ENCODE measurements at places on chromosomes 2 and 18. TPM values are rescaled to one million over a fixed set of nuclear protein-coding genes. Genes with fewer than 3 reads are reported as not detected.

The ASXL2 gene
- total RNA-seq, result 41.8 TPM

The THSD7B gene
- total RNA-seq, result not detected

The CCL20 gene
- total RNA-seq, result not detected

The NABP1 gene
- 7.0 TPM for total RNA-seq

The MYO7B gene
- 0.32 TPM for total RNA-seq

GRCh38 chr2:72212486-72212855 lies 64.8 kb upstream of the CYP26B1 start:
- no peak for DNase-seq

DNA sequence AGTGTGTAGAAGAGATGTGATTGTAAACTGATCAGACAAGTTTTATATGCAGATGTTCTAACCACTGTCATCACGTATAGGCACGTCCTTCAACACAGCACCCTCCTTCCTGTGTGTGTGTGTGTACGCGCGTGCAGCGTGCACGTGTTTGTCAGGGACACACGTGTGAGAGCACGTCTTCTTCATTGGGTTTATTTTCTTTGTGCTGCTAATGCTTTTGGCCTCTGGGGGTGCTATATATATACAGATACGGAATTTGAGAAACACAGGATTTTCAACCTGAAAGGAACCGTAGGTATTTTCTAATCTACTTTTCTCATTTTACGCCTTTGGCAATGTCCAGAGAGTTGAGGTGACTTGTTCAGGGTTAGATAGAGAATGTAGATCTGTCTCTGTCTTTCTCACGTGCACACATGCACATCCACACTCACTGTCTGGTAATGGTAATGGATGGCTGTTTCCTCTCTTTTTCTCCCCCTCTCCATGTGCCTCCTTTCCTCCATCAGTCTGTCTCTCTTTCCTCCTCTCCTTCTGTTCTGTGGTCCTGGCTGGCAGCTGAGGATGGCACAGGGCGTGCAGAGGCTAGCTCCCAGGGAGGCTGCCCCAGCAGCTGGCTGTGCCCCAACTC lies 13.4 kb upstream of the CELF4 start:
- no peak for DNase-seq

DNA sequence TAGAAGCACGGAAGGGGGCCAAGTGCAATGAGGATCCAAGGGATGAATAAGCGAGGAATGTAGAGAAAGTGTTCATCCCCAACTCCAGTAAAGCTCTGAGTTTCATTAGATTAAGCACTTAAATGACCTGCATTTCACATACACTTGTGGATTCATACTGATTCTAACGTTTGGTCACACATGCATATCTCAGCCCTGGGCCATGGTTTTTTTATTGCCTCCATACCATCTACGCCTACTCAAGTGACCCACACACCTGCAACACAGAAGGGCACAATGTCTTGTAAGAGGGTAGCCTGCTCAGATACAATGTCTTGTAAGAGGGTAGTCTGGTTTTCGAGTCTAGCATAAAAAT lies 566 bp upstream of the MRPS5 start:
- DNase-seq, result no peak

DNA sequence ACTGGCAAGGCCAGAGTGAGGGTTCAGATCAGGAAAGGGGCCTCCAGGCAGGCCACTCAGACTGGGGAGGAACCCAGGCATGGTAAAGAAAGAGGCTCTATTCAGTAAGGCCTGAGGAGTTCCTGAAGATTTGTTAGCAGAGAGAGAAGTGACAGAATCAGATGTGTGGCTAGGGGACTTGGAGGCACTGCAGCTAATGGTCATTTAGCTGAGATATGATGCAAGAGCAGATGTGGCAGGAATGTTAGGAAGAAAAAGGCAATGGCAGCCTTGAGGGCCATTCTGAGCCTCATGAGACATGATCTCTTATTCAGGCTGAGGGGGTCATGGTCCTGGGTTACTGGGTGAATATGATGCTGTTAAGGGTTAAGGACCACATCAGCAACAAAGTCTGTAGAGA lies 73.4 kb downstream of the CCDC93 start:
- no peak for DNase-seq

- DNase-seq, result no peak
Observed at GRCh38 chr2:228594012-228594411, 412.5 kb upstream of the SPHKAP start.

DNA sequence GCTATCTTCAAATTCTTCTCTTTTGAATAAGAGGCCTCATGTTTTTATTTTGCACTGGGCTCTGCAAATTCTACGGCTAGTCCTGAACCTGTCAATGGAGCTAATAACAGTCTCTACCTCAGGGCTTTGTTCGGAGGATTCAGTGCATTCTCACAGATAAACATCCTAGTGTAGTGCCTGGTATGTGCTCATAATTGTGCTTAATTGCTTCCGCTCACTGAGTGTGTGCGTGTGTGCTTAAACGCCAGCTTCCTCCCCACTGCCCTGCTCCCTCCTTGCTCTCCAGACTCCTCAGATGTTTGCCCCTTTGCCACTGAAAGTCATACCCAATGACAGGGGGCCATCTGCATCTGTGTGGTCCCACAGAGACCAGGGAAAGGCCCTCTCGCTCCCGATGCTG lies 6.7 kb downstream of the GYPC start:
- DNase-seq, result no peak

DNA sequence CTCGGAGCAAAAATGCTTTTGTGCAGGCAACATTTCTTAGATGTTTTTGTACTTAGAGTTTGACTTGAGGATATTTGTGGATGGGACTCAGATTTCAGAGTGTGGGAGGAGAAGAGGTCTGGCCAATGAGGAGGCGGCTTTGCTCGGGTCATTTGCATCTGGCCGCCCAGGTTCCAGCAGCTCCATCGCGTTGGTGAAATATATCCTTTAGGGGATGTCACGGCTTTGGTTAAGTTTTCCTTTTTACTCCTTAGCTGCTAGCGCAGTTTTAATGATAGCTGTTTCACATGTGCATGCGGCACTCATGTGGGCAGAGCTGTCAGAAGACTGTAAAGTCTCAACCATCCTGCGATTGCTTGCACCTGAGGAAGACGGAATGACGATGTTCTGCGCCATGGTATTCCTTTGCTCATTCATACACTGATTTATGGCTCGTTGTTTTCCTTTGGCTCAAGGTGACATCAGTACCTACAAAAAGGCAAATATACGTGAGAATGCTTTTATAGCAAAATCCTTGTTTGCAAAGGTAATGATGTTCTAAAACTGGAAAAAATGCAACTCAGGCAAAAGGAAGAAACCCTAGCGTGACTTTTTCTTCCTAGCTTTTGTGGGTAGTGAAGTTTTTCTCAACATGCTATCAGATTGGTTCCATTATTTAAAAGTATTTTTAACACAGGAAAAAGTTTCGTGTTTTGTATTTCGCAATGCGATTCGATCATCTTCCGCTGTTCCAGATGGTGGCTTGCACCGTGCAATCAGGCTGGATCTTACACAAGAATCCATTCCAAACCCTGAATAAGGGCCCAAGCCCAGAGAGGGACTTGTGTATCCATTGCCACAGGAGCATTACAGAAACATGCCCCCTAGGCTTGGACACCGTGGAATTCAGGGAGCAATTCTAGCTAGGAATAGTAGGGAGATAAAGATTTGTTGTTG lies 70.5 kb upstream of the ZNF516 start:
- peak; percentile 87 for DNase-seq

- DNase-seq, result no peak
Observed at GRCh38 chr2:15142069-15142689, 419.0 kb downstream of the NBAS start.

DNA sequence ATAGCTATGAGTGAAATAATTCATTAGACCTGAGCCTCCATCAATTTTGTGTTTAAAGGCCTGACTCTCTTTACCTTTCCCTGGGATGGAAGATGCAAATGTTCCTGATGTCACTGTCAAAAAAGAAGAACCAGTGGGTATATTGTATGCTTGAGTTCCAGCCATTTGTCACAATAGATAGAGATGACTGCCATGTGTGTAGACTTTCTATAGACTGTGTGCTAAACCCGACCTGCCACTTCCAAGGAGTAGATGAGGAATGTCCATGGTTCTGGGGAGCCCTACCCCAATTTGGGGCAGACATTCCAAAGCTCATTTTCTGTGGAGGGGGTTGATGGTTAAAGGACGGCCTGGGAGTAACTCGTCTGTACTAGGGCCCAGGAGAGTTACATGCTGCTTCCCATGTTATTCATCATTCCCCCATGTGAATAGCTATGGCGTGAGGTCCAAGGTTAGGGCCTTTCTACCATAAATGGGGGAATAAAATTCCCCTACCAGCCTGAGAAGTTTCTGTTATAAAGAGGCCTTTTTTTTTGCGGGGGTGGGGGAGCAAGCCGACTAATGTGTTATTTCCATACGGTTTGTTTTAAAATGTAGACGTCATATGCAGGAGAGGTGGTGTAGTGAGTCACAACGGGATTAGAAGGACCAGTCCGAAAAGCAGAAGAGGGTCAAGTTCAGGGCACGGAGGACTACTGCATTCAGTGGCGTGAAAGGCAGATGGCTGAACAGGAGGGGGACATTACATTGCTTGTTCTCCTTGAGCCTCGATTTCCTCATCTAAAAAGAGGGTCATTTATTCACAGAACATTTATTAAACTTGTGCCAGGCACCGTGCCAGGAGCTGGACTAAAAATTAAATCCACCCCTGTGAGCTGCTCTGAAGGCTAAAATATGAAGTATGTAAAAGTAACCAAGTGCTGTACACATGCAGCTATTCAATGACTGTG lies 24.0 kb downstream of the IL1B start:
- DNase-seq, result no peak

DNA sequence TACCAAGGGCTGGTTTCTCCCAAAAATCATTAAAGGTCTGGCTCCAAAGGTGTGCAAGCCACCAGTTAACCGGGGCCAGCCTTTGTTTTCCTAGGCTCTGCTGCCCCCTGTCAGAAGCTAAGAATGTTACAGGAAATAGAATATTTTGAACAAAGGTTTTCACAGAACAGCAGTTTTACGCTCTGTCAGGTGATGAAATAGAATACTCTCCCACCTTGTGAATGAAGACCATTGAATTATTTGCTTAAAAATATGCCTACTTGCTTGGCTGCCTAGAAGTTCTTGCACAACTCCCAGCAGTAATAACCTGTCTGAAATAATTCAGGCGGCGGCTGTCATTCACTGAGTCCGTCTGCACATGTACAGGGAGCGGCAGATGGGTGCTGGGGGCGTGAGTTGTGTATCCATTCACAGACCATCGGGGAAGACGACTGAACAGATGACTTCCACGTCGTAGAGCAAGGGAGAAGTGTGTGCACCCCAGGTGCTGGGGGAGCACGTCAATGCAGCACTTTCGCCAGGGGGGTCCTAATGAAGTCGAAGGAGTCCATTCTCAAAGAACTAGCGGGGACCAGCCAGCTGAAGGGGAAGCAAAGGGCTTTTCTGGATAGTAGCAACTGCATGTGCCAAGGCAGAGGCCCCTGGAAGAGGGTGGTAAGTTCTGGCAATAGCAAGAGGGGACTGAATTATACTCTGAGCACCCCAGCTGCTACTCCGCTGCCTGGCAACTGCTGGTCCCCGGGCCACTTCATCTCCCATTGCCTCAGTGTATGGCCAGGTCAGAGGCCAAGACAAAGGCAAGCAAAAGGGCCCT lies 56.1 kb downstream of the SF3B1 start:
- DNase-seq, result peak; percentile 23

DNA sequence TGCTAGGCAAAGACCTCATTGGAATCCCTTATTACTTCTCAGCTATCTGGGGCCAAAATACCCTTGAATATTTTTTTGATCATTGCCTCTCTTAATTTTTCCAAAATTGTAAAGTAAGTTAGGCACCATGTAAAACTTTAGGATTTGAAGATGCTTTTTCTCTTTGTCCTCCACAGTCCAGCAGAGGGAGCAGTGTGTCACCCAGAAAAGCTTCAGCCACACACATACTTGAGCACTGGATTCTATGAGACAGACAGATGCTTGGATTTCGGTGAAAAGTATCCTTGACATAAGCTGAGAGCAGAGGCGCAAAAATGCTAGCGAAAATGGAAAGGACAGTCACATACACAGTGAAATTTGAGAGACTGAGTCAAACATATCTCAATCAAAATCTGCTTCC lies 74.7 kb upstream of the KCNJ3 start:
- DNase-seq, result no peak

DNA sequence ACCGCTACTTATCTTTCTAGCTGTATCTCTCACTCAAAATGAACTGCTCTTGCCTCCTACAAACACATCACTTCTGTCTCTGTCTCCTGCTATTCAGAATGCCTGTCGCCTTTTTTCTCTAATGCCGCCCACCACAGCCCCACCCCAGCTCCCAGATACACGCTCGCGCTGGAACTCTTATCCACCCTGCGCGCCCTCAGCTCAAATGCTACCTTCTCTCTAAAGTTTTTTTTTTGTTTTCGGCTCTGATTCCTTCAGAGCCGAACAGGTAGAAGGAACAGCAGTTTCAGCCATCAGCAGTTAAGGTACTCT lies 3.9 kb upstream of the SOS1 start:
- no peak for DNase-seq

DNA sequence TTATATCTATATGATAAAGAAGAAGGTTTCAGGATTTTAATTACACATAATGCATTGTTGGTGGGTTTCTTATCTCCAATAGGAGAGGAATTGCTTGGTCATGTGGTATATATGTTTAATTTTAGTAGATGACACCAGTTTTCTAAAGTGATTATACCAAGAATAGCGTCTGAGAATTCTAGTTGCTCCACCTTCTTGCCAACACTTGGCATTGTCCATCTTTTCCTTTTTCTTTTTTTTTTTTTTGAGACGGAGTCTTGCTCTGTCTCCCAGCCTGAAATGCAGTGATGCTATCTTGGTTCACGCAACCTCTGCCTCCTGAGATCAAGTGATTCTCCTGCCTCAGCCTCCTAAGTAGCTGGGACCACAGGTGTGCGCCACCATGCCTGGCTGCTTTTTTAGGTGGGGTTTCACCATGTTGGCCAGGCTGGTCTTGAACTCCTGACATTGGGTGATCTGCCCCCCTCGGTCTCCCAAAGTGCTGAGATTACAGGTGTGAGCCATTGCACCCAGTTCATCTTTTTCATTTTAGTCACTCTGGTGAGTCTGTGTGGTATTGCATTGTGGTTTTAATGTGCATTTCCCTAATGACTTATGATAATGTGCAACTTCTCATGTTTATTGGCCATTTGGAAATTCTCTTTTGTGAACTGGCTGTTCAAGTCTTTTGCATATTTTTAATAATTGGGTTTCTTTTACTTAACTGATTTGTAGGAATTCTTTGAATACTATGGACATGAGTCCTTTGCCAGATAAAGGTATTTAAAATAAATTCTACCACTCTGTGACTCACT lies 37.3 kb upstream of the ZNF512 start:
- DNase-seq, result no peak

- DNase-seq, result no peak
Observed at GRCh38 chr2:217851191-217852020, 151.4 kb downstream of the TNS1 start.

Data from adrenal gland (tissue), 19 donors.